ENCODE measurements at places on chromosomes 5 and 9.

DNA sequence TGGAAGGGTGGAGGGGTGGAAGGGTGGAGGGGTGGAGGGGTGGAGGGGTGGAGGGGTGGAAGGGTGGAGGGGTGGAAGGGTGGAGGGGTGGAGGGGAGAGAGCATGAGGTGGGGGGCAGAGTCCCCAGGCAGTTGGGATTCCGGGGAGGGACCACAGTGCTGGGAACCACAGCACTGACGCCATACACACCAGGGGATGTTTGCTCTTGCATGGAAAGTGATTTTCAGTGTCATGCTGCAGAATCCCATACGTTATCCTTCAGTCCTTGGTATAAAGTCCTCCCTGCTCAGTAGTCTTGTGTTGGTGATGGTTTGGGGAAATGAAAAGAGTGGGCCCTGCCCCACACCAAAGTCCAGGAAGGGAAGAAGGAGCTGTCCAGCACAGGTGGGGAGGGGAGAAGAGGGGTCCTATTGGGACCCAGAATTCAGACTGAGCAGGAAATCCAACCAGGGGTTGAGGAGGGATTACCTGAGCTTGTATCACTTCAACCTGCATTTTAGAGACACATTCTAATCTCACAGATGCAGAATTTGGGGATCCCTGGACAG lies 5.5 kb upstream of the FIBCD1 start:
- DNase-seq, result no peak

DNA sequence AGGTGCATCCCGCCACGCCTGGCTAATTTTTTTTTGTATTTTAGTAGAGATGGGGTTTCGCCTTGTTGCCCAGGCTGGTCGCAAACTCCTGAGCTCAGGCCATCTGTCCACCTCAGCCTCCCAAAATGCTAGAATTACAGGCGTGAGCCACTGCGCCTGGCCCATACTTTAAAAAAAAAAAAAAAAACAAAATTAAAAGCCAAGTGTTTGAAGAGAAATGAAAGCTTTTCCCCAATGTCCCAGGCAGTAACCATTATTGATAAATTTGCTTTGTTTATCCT lies 9.5 kb downstream of the PRRC2B start:
- no peak for DNase-seq

DNA sequence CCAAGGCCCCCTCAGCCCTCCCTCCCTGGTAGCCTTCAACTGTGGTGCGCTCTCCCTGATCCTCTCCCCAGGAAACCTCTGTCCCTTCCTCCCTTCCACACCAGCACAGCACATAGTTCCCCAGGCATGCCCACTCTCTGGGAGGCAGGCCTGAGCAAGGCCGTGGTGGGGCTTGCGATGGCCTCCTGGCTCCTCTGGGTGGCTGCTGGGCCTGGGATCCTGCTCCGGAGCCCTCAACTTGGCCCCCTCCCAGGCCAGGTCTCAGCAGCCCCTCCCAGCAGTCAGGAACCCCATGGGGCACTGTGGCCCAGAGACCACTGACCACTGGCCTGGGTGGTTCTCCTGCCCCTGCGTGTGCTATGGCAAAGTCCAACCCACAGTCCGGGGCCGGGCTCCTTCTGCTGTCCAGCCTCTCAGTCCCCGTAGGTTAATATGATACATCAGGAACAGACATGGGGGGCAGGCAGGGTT lies 125.8 kb downstream of the ZNF354C start:
- no peak for DNase-seq

GRCh38 chr5:169656125-169656901 lies 19.2 kb downstream of the DOCK2 start:
- peak; percentile 69 for DNase-seq

- DNase-seq, result no peak
These were observed 6.8 kb upstream of the FCHSD1 start for GRCh38 chr5:141657937-141658545.

- peak; percentile 79 for DNase-seq
These were observed 100.2 kb downstream of the PIK3R1 start for GRCh38 chr5:68315679-68316271.

GRCh38 chr5:67886761-67887160 lies 328.8 kb upstream of the PIK3R1 start:
- no peak for DNase-seq

DNA sequence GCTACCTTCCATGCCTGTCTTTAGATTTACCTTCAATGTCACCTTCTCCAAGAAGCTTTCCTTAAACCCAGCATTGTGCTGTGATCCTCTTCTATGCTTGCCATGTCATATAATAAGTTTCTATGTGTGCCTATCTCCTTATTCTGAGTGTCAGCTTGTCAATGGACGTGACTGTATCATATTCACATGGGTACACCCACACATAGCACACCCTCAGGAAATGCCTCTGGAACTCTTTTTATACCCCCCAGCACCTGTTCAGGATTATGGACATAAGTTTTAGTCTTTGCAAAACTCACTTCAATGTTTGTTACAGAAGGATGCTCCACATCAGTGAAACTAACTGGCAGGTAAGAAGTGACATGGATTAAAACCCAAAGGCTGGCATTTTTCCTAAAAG lies 7.4 kb downstream of the GAS1 start:
- no peak for DNase-seq

DNA sequence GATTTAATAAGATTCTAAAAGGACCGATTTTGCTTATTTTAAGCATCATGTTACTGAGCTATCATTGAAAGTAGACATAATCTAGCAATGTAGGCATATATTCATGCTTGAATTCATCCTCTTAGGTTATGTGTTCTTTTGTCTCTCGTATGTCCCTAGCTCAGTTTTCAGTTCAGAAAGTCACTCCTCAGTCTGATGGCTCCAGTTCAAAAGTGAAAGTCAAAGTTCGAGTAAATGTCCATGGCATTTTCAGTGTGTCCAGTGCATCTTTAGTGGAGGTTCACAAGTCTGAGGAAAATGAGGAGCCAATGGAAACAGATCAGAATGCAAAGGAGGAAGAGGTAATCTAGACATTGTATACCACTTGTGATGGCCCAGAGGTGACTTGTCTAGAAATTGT lies 39.2 kb downstream of the HSPA4 start:
- no peak for DNase-seq

DNA sequence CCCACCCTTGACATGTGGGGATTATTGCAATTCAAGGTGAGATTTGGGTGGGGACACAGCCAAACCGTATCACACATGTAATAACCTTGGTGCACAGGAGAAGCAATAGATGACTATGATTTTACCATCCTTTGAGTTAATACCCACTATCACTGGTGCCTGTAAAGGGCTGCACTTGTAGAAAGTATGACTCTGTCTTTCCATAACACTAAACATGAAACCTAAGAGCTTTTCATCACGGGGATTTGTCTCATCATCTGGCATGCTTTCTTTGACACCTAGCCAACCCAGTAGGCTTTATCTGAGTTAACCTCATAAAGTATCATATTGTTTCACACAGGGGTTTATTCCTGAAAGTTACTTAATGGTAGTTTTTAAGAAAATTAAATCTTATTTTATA lies 188.9 kb upstream of the TNC start:
- no peak for DNase-seq

DNA sequence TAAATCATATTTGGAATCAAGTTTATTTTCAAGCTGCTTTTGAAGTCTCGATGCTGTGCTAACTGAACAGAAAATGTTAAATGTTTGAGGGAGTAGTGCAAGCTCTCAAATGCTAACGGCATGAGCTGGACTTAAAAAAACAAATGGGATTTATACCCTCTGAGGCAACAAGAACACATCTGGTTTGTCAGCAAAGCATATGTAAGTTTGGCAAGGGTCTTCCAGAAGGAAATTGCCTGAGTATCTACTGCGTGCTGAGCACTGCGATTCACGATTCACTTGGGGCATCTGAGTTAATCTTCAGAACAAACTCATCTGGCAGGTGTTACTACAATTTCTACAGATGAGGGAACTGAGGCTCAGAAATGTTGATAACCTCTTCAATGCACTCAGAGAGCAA lies 98.4 kb upstream of the C9orf72 start:
- DNase-seq, result no peak

DNA sequence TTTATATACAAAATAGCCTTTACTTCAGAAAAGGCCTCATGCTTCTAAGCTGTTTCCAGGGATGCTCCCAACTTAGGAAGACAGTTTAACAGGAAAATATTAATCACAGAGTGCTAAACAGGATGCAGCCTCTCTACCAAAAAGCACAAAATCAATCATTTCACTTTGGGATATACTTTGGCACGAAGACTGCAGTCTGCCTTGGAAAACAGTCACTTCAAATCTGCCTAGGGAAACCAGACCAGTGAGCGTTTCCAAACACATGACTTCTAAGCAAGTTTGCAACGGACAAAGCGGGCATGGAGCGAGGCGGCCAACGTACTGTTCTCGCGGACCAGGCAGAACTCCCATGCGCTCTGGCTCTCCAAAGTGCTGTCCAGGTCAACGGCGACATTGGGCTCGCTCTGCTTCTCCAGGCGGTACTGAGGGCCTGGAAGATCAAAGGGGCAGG lies 201.0 kb downstream of the MAPKAP1 start:
- DNase-seq, result no peak

DNA sequence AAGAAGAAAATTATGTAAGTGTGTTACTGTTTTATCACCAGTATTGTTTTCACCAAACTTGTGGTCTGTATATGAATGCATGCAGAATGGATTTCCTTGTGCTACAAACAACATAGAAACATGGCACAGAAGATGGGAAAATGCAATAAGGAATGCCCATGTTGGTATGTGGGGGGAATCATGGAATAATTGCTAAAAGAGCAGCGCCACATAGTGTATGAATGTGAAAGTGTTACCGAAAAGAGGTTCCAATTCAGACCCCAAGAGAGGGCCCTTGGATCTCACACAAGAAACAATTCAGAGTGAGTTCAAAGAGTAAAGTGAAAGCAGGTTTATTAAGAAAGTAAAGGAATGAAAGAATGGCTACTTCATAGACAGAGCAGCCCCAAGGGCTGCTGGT lies 26.4 kb upstream of the TYRP1 start:
- DNase-seq, result no peak

DNA sequence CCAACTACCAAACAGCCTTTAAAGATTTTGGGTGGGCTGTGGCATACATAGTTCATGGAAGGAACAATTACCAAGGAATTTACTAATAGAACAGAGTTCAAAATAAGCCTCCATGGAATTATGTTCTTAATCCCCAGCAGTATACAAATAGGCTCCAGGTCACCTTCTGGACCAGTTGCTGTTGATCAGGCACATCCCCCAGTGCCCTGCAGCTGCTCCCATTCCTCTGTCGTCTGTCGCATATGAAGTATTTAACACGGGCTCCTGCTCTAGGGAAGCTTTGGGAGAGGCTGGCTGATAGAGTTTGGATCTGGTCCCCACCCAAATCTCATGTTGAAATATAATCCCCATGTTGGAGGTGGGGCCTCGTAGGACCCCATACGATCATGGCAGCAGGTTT lies 17.8 kb downstream of the SHC3 start:
- no peak for DNase-seq

GRCh38 chr9:72217306-72217842 lies 68.1 kb downstream of the GDA start:
- DNase-seq, result no peak

GRCh38 chr5:19701731-19702130 lies 286.3 kb downstream of the CDH18 start:
- DNase-seq, result no peak

GRCh38 chr5:74501674-74502478 lies 138.7 kb downstream of the ENC1 start:
- no peak for DNase-seq

DNA sequence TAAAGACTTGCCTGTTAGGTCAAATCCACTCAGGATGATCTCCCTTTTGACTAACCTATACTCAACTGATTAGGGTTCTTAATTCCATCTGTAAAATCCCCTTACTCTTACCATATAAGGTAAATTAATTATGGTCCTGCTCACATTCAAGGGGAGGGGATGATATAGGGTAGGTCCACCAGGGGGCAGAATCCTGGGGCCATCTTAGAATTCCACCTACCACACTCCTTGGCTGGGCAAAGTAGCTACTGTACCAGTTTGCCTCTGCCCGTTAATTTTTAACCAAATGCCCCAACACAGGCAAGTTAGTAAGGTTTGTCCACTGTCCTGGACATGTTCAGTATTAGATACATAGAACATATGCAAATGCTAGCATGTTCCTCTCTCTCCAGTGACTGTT lies 262.4 kb downstream of the SEMA5A start:
- no peak for DNase-seq

DNA sequence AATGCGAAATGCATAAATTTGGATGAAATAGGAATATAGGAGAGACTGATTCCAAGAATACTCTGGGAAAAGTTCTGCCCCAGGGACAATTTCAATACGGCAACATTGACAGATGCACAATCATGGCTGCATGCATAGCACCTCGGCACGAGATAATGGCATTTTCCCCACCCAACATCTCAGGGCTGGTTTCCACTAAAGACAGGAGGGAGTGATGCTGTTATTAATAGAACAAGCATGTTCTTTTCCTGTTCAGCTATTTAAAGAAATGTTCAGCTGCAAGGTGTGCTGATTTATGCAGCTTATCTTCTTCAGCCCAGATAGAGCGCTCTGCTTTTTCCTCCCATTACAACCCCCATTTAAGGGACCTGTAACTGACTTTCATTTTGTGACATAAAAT lies 740.2 kb downstream of the TLR4 start:
- no peak for DNase-seq

GRCh38 chr9:2216591-2216990 lies 201.4 kb downstream of the SMARCA2 start:
- no peak for DNase-seq

DNA sequence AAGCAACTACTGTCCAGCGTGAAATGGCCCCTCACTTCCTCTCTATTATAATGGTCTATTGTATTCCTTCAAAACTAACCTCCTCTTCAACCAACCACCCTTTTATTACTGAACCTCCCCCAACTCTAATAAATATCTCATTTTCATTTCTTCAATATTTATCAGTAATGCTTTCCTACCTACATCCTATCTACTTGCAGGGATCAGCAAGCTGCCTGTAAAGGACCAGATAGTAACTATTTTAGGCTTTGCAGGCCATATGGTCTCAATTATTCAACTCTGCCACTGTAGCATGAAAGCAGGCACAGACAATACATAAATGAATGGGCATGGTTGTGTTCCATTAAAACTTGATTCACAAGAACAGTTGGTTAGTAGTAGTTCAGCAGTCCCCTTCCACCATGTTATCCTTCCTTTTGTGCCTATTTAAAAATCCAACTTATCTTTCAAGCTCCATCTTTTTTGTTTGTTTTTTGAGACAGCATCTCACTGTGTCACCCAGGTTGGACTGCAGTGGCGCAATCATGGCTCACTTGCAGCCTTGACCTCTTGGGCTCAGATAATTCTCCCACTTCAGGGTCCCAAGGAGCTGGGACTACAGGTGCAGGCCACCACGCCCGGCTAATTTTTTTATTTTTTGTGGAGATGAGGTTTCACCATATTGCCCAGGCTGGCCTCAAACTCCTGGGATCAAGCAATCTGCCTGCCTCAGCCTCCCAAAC lies 45.8 kb downstream of the PCDHGC5 start:
- DNase-seq, result no peak

DNA sequence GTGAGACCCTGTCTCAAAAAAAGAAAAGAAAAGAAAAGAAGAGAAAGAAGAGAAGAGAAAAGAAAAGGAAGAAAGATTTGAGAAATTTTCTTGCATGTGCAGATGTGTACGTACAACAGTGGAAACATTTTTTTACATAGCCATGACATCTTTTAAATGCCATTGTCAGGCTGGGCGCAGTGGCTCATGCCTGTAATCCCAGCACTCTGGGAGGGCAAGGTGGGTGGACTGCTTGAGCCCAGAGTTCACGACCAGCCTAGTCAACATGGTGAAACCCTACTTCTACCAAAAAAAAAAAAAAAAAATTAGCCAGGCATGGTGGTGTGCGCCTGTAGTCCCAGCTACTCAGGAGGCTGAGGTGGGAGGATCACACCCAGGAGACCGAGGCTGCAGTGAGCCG lies 6.6 kb downstream of the LMAN2 start:
- DNase-seq, result no peak

GRCh38 chr5:158707534-158707933 lies 392.2 kb downstream of the EBF1 start:
- no peak for DNase-seq
